Metanephros (tissue), 2 donors: ENCODE measurements at places on chromosomes 5 and 9. TPM values are rescaled to one million over a fixed set of nuclear protein-coding genes. Genes with fewer than 3 reads are reported as not detected.

The UNC5A gene
- 0.29 TPM for total RNA-seq

The ANGPTL2 gene
- total RNA-seq, result 17.6 TPM

The ST8SIA4 gene
- 11.0 TPM for total RNA-seq

The RETREG1 gene
- total RNA-seq, result 41.3 TPM

The CDH12 gene
- total RNA-seq, result 4.7 TPM

The GFM2 gene
- total RNA-seq, result 47.5 TPM

The OTULINL gene
- 9.8 TPM for total RNA-seq

The EGFLAM gene
- 14.2 TPM for total RNA-seq

The CD274 gene
- total RNA-seq, result 2.7 TPM

The WWC1 gene
- total RNA-seq, result 50.3 TPM

The ZNF366 gene
- total RNA-seq, result 4.4 TPM

The LHX2 gene
- total RNA-seq, result 0.12 TPM

The RIGI gene
- total RNA-seq, result 11.2 TPM

The ICE1 gene
- total RNA-seq, result 29.6 TPM

The OTP gene
- total RNA-seq, result not detected

The GAS1 gene
- 86.9 TPM for total RNA-seq

The ABCA1 gene
- 31.1 TPM for total RNA-seq

The RNF183 gene
- total RNA-seq, result 3.1 TPM

The KIF20A gene
- 21.8 TPM for total RNA-seq

The ELOVL7 gene
- 18.4 TPM for total RNA-seq

The ZDHHC21 gene
- 21.7 TPM for total RNA-seq

The IL13 gene
- total RNA-seq, result not detected

The GLRA1 gene
- total RNA-seq, result not detected

The PCDHGB4 gene
- total RNA-seq, result 14.1 TPM

The GNA14 gene
- total RNA-seq, result 21.1 TPM

The ZFP37 gene
- total RNA-seq, result 4.7 TPM

The ADAMTS19 gene
- total RNA-seq, result 8.5 TPM

The CCNI2 gene
- total RNA-seq, result 4.5 TPM

The PSD2 gene
- 1.1 TPM for total RNA-seq

The LCN15 gene
- not detected for total RNA-seq

The CD180 gene
- total RNA-seq, result 1.4 TPM

The XRCC4 gene
- 7.6 TPM for total RNA-seq

The LHX3 gene
- total RNA-seq, result not detected

The PPP3R2 gene
- total RNA-seq, result 0.23 TPM

The IRGM gene
- total RNA-seq, result 0.12 TPM

The LSM11 gene
- total RNA-seq, result 6.9 TPM

The SPATA31A3 gene
- total RNA-seq, result not detected

The TSLP gene
- 0.12 TPM for total RNA-seq

The CAMK4 gene
- total RNA-seq, result 13.9 TPM

The SPINK4 gene
- total RNA-seq, result not detected

The CDX1 gene
- 0.18 TPM for total RNA-seq

The BTNL3 gene
- total RNA-seq, result not detected

The ADAMTS12 gene
- 26.5 TPM for total RNA-seq

The BHMT gene
- 359 TPM for total RNA-seq

The TLE4 gene
- 77.3 TPM for total RNA-seq

The NME5 gene
- total RNA-seq, result 6.9 TPM

The CAMLG gene
- total RNA-seq, result 43.7 TPM

The FAM151B gene
- total RNA-seq, result 5.0 TPM

The GNAQ gene
- total RNA-seq, result 39.0 TPM

The NPR3 gene
- 27.6 TPM for total RNA-seq

The TMEM215 gene
- 0.88 TPM for total RNA-seq

The DNLZ gene
- total RNA-seq, result 8.4 TPM

The PCDHAC2 gene
- 5.8 TPM for total RNA-seq

The IL7R gene
- 1.6 TPM for total RNA-seq

The CDC20B gene
- total RNA-seq, result 0.29 TPM

The MEIKIN gene
- not detected for total RNA-seq
